Spinal cord (tissue), 10 donors: ENCODE measurements at places on chromosomes 2 and 18. TPM values are rescaled to one million over a fixed set of nuclear protein-coding genes. Genes with fewer than 3 reads are reported as not detected.

GRCh38 chr2:59604123-59604522, 949.3 kb downstream of the BCL11A start:
- DNase-seq, result peak; percentile 11

GRCh38 chr2:223537651-223538601, 64.2 kb downstream of the SCG2 start:
- DNase-seq, result peak; percentile 71

GRCh38 chr2:168090366-168091135, 156.8 kb downstream of the STK39 start:
- DNase-seq, result peak; percentile 40

GRCh38 chr18:5309888-5310470, 14.5 kb upstream of the ZBTB14 start:
- no peak for DNase-seq

DNA sequence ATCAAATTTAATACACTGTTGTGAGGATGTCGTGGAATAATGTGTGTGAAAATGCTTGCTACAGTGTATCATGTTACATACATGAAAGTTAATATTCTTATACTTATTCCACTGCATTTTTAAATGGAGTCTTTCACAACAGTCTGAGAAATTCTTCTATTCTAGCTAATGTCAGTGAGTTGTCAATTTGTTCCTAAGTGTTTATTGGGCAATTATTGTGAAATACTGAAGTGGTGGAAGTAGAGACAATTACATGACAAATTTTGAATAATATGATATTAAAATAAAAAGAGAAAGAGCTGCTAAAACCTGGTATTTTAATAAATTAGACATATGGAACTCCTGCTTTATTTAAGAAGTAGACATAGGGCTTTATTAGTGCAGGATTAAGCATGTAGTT, 176.1 kb downstream of the PTPRM start:
- DNase-seq, result no peak

ATP6V1B1 gene
- 0.39 TPM for total RNA-seq

IHH gene
- 0.28 TPM for total RNA-seq

ABCG5 gene
- total RNA-seq, result 0.10 TPM
